NCI-H774 (cell line): ENCODE measurements at places on chromosomes 11 and 22.

GRCh38 chr11:14255238-14255534, 103.8 kb downstream of the RRAS2 start:
- DNase-seq, result no peak

- DNase-seq, result no peak
These were observed 18.5 kb downstream of the PLA2G6 start for GRCh38 chr22:38162881-38163843.

- no peak for DNase-seq
These were observed 130.9 kb downstream of the PARVA start for GRCh38 chr11:12508151-12508751.

DNA sequence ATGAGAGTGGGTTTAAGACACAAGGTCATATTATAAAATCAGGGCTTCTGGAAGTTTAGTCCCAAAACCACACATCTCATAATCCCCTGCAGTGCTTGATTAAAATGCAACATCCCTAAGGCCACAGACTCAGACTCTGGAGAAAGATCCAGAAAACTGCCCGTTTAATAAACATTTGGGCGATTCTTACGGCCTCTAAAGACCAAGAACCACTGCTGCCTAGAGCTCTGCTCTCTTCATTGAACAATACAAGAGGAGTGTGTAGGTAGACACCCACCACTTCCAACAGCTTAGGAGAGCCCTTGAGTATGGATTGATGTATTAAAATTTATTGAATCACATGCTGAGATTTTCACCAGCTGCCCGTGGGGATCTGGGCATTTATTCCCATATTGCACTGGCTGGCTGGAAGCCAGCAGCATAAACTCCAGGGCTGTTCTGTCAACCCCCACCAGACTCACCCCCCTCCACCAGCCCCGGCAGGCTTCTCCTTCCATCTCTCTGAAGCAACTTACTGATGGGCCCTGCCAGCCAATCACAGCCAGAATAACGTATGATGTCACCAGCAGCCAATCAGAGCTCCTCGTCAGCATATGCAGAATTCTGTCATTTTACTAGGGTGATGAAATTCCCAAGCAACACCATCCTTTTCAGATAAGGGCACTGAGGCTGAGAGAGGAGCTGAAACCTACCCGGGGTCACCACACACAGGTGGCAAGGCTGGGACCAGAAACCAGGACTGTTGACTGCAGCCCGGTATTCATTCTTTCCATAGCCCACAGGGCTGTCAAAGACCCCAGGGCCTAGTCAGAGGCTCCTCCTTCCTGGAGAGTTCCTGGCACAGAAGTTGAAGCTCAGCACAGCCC, 749 bp upstream of the BEST1 start:
- peak; percentile 53 for DNase-seq

GRCh38 chr11:10019906-10020682, 273.9 kb downstream of the SBF2 start:
- DNase-seq, result no peak

- DNase-seq, result no peak
These were observed 9.5 kb downstream of the SLC16A8 start for GRCh38 chr22:38074181-38075104.

DNA sequence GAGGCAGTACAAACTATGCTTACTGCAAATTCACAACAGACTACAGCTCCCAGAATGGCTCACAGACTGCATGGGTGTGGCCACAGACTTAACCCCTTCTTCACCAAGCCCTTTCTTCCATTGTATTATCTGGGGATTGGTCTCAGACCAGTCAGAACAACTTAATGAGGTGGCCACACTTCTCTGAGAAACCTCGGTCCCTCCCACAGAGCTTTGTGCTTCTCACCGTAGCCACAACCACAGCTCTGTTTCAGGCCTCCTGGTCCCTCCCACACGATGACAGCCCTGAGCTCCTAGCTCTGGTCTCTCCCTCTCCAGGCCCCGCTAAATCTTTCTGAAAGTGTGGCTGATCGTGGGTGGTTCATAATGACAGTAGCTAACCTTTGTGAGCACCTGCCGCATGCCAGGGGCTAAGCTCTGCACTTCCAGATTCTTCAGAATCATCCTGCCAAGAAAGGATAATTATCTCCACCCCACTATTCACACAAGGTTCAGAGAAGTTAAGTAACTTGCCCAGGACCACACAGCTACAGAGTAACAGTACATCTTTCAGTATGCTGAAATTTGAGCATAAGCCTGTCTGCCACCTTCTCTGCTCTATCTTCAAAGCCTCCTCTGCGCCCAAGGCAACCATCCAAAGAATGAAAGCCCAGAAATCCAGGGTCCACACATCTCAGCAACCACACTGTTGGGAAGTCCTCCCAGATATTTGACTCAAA, 5.4 kb downstream of the PDE2A start:
- DNase-seq, result no peak
